ENCODE measurements at places on chromosomes 11 and 22.

DNA sequence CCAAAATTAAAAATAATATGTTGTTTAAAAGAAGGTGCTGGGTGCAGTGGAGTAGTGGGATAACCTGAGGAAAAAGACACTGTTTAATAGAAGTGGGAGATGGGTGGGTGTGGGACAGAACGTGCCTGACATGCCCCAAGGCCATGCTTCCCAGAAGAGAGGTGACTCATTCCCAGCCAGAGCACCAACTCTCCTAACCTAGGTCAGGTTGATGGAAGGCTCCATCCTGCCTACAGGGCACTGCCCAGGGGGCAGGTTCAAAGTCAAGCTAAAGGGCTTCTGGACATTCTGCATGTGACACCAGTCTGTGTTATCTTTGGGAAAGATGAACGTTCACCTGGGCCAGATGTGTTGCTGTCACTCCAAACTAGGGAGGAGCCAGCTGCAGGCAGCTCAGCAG lies 453.1 kb downstream of the SOX6 start:
- no peak for DNase-seq

DNA sequence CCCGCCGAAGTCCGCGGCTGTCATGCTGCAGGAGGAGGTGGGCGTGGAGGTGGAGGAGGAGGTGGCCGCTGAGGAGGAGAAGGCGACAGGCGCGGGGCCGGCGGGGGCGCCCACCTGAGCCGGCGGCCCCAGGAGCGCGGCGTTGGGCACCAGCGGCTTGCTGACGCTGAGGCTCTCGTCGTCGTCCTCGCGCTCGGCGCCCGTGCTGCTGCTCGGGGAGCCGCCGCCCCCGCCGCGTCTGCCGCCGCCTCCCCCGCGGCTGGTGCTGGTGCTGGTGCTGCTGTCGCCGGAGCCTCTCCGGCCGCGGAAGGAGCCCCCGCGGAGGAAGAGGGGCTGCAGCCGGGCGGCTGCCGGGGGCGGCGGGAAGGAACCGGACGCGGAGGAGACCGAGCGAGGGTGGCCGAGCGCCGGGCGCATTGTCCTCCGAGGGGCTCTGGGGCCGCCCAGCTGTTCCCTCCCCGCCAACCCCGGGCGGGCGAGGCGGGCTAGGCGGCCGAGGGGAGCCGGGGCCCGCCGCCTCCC lies 388 bp downstream of the TMEM121B start:
- no peak for DNase-seq

GRCh38 chr11:111776398-111777093 lies 10.4 kb upstream of the PPP2R1B start:
- no peak for DNase-seq

DNA sequence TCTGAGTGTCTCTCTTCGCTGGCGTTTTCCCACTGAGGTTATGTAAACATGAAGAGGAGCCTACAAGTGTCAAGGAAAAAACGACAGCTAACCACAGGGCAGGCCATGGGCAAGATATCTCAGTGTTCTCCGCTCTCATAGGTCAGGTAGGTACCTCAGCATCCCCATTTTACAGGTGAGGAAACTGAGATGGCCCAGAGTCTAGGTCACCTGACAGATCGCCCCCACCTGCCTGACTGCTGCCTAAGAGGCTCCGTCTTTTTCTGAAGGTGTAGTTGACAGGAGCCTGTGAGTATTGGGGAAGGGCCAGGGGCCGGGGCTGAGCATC lies 847 bp upstream of the NDUFA6 start:
- no peak for DNase-seq

DNA sequence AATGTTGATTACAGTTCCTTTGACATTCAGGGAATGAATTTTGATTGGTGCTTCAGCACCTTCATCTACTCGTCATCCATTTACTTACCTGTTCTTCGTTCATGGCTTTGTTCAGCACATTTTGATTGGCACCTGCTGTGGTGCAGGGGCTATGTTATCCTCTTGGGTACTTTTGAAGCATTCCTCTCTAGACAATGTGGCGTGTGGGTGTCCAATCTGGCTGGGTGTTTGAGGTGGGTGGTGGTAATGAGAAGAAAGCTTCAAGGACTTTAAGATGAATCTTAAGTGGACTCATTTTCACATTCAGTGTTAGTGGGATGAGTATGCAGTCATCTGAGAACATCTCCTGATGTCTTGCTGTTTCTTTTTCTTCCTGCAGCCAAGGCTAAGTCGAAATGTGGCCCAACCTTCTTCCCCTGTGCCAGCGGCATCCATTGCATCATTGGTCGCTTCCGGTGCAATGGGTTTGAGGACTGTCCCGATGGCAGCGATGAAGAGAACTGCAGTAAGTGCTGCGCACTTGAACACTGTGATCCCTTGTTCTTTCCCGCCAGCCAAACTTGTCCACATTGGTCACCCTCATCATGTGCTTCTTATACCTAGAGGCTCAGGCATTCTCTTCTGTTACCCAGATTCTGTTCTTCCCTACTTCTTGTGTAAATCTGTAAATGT lies 137.5 kb downstream of the LDLRAD3 start:
- DNase-seq: no peak

- DNase-seq: no peak
These were observed 11.0 kb upstream of the GRIK4 start for GRCh38 chr11:120500414-120501071.

GRCh38 chr11:94117871-94118270 lies 10.8 kb upstream of the PANX1 start:
- no peak for DNase-seq

GRCh38 chr11:15728207-15728606 lies 613.5 kb downstream of the INSC start:
- no peak for DNase-seq
